ENCODE measurements at places on chromosomes 5 and 9.

- DNase-seq: no peak
These were observed 28.5 kb downstream of the GFM2 start for GRCh38 chr5:74738406-74738805.

- no peak for DNase-seq
These were observed 423 bp downstream of the IPPK start for GRCh38 chr9:92669527-92669889.

- no peak for DNase-seq
These were observed 70.4 kb downstream of the OTP start for GRCh38 chr5:77568082-77568481.

- peak; percentile 90 for DNase-seq
These were observed 76.8 kb upstream of the PCSK1 start for GRCh38 chr5:96509721-96510350.

DNA sequence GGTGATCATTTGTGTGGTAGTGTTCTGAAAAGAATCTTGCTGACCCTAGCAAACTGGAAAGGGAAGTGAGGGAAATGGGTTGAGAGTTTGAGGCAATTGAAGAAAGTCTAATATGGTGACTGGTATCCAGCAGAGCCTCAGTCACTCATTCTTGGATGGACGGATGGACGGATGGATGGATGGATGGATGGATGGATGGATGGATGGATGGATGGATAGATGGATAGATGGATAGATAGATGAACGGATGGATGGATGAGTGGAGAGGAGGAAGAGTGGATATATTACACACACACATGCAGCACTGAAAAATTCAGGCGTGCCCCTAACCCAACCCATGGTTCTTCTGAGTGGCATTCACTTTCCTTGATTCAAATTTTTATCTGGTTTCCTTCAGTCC lies 277.6 kb downstream of the EBF1 start:
- no peak for DNase-seq

DNA sequence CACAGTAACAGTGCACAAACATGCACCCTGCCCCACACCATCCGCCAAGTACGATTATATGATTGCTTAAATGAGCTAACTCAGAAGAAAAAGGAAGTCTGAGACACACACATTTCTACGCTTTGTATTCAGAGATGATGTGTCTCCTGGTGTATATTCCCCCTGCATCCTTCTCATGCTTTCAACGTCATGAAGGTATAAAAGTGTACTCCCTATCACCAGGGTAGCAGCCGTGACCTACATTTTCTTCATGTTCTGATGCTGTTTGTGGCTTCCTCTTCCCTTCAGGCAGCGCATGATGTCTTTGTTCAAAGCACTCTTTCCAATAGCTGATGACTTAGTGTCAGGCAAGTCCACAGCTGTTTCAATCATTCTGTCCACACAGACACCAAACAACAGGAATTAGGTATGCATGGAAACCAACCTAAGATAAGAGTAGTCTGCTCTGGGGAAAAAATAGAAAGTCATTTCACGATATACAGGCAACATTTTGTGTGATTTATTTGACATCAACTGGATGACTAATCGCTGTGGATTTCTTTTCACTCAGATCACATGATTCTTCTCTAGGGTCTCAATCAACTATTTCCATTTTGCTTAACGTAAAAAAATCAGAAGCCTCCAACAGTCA lies 269.4 kb upstream of the PTGER4 start:
- DNase-seq: no peak

DNA sequence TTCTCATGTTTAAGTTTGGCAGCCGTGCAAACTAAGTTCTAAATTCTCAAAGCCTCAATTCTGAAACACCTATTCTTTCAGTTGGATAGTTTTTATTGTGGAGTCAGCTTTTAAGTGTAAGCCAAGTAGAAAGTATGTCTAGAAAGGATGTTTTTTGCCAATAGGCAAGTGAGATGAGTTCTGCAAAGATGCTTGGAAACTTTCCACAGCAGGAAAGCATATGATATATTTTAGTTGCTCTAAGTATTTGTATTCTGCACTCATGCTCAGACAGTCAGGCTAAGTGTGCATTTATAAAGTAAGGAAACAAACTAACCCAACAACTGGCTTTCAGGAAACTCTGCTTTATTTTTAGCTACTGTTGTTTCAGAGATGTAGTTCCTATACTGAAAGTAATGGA lies 67.3 kb upstream of the CDH18 start:
- no peak for DNase-seq

DNA sequence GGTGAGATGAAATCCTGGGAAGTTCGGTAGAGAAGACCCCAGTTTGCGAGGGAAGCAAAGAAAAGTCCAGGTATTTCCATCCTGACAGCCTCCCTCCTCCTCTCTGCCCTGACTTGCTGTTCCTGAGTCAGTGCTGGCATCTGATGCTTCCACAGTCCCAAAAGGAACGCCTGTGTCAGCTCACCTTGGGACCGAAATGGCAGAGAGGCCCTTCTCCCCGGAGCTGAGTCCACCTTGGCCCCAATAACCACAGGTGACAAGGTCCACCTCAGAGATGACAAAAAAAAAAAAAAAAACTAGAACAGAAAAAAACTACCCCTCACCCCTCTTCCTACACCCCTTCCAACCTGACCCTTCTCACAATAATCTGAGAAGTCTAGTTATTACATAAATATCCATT lies 31.6 kb downstream of the SLC6A7 start:
- DNase-seq: no peak

- DNase-seq: no peak
These were observed 11.8 kb upstream of the MRNIP start for GRCh38 chr5:179870403-179870903.

- DNase-seq: no peak
These were observed 147.5 kb downstream of the NXNL2 start for GRCh38 chr9:88682431-88682831.

DNA sequence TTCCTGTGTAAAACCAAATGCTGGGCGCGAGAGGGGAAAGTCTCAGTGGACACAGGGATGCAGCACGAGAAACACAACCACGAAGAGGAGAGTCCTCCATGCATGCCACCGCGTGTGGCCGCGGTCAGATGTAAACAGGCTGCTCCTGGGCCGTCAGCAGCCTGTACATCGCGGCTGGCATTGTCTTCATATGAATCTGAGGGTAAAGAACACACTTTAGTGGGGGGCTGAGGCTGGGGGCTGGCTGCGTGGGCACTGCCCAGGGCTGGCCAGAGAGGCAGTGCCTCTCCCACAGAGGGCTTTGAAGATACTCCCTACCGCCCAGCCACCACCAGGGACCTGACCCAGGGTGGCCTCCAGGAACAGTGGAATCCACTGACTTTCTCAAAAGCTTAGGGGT lies 106.2 kb downstream of the ENTREP1 start:
- no peak for DNase-seq

GRCh38 chr5:80337379-80337778 lies 17.6 kb downstream of the SPZ1 start:
- DNase-seq: no peak

DNA sequence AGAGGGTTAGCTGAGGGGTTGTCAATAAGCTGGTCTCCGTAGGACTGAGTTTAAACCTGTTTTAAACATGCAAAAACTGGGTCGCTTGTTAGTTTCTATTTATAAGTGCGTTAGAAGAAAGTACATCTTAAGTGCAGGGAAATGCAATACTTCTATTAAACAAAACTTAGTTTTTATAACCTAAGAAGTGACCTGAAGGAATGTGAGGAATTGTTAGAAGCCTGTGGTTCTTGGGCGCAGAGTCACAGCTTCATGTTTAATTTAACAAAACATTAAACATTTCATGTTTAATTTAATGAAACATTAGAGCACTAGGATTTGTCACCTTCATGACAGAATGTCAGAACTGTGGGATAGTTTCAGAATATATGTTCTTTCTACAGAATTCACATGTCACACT lies 469.2 kb upstream of the WWC1 start:
- no peak for DNase-seq

DNA sequence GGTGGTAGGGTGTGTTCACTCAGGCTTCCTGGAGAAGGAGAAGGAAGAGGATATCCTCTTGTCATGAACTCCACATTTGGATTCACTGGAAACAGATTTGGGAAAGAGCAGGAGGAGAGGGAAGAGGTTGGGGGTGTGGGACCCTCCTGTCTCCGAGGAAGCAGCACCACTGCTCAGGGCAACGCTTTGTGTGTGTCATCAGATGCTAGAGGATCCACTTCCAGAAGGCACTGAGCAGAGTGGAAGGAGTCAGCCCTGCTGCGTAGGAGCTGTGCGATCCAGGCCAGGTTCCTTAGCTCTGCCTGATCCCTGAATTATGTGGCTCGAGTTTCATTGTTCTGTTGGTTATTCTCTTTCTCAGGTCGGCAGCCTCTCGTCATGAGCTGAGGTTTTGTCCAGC lies 37.3 kb upstream of the TJP2 start:
- DNase-seq: no peak

- DNase-seq: peak; percentile 56
These were observed 30.5 kb upstream of the ADAM19 start for GRCh38 chr5:157606046-157606445.

- DNase-seq: peak; percentile 92
These were observed at the start of gene RANBP17 for GRCh38 chr5:170861917-170862766. Gene RANBP17 (plus strand): TSS chr5:170862018.

- DNase-seq: no peak
These were observed 19.5 kb downstream of the CDHR2 start for GRCh38 chr5:176568657-176569056.

- no peak for DNase-seq
These were observed 81.8 kb upstream of the FAM120A start for GRCh38 chr9:93369686-93370085.

- DNase-seq: peak; percentile 10
These were observed 1.1 kb downstream of the VLDLR start for GRCh38 chr9:2622461-2623287.

GRCh38 chr5:37056762-37057161 lies 180.2 kb downstream of the NIPBL start:
- no peak for DNase-seq

GRCh38 chr9:129482521-129483414 lies 138.1 kb downstream of the C9orf50 start:
- peak; percentile 94 for DNase-seq

DNA sequence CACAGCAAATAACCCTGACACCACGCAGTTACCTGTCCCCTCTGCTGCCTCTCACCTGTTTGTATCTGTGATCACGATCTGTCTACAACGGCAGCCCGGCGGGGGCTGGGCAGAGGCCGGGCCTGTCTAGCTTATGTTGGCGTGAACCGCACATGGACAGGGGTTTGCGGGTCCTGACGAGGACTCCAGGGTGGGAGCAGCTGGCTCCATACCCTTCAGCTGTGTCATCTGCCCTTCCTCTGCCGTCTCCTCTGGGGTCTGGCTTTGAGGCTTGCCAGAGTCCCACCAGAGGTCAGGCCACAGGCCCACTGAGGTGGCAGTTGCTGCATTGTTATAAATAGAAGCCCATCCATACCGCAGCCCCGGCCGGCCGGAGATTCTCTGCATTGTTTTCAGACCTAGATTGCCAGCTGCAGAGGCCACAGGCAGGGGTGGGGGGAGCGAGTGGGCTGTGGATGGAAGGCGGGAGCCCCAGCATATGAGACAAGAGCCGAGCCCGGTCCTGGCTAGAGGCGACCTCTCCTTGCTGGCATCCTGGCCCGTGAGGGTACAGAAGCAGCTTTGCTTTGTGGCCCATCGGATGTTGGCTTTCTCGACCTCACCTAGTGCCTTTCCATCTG lies 37.8 kb downstream of the FAM78A start:
- peak; percentile 27 for DNase-seq

DNA sequence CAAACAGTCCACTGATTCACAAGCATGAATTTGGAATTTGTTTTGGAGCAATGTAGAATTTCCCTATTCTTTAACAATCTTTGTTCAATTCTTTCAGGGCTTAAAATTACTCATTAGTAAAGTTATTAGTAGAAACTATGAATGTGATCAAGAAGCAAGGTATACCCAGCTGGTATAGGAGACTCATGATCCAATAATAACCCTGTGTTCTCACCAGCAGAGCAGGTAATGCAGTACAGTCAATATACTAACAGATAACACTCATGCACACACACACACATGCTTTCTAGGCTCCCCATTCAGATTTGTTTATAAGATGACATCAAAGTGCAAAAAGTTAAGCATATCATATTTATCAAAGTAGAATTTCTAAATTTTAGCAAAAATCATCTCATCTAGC lies 445.2 kb downstream of the ELAVL2 start:
- DNase-seq: no peak

- no peak for DNase-seq
These were observed 675.2 kb downstream of the ACTL7B start for GRCh38 chr9:108180541-108180940.

GRCh38 chr5:66329078-66329477 lies 185.0 kb downstream of the SREK1 start:
- no peak for DNase-seq

GRCh38 chr5:140383300-140383699 lies 18.3 kb upstream of the ANKHD1 start:
- no peak for DNase-seq

DNA sequence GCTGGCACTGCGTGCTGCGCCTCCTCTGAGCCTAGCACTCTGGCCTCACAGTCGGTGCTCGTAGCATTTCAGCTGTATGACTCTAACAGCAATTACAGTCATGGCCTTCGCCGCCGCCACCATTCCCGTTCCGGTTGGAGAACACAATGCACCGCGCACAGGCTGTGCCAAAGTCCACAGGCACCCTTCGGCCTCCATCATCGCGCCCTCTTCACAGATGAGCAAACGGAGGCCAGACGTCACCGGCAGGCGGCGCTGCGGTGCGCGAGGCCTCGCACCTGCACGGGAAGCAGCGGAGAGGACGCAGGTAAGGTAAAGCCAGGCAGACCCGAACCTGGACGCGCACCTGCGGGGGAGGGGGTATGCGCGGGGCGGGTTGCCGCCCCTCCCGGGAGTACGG lies 128.9 kb downstream of the BARX1 start:
- DNase-seq: no peak

GRCh38 chr5:40736103-40736875 lies 19.5 kb downstream of the TTC33 start:
- peak; percentile 82 for DNase-seq

GRCh38 chr9:23412046-23412445 lies 414.0 kb downstream of the ELAVL2 start:
- no peak for DNase-seq

DNA sequence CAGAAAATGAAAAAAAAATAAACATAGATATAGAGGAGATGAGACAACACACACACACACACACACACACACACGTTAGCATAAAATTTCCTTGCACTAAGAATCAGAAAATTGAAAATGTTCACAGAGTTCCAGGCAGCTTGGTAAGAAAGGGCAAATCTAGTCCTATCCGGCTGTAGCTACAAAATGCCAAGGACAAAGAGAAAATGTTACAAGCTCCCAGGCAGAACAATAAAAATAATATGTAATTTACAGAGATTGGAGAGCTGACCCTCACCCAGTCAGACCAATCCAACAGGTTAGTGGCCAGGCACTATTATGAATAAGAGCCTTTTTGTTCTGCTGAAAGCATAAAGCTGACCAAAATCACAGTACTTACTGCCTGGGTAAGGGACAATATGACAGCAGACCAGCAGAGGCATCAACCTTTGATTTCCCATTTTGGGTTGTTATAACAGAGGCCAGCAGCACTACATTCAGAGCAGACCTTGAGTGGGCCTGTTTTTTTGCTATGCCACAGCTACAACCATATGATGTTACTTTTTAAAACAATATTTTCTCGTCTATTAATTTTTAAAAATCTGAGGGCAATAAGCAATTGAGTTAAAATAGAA lies 892.6 kb downstream of the TAF11L14 start:
- DNase-seq: no peak

GRCh38 chr5:77893225-77893860 lies 117.2 kb upstream of the TBCA start:
- peak; percentile 98 for DNase-seq

- DNase-seq: no peak
These were observed 161.0 kb upstream of the SLC28A3 start for GRCh38 chr9:84501587-84501986.

GRCh38 chr5:21603796-21604195 lies 1249.3 kb downstream of the CDH12 start:
- DNase-seq: no peak

GRCh38 chr5:1343931-1344901 lies 683 bp downstream of the CLPTM1L start:
- DNase-seq: no peak
